ENCODE measurements at places on chromosomes 12 and 14.

GRCh38 chr14:63922696-63923421 is 70.1 kb downstream of the SYNE2 start:
- DNase-seq: peak; percentile 98

GRCh38 chr14:69475194-69475818 is 9.2 kb upstream of the PLEKHD1 start:
- peak; percentile 5 for DNase-seq

GRCh38 chr14:22547948-22548750 is 40.9 kb downstream of the DAD1 start:
- DNase-seq: no peak

DNA sequence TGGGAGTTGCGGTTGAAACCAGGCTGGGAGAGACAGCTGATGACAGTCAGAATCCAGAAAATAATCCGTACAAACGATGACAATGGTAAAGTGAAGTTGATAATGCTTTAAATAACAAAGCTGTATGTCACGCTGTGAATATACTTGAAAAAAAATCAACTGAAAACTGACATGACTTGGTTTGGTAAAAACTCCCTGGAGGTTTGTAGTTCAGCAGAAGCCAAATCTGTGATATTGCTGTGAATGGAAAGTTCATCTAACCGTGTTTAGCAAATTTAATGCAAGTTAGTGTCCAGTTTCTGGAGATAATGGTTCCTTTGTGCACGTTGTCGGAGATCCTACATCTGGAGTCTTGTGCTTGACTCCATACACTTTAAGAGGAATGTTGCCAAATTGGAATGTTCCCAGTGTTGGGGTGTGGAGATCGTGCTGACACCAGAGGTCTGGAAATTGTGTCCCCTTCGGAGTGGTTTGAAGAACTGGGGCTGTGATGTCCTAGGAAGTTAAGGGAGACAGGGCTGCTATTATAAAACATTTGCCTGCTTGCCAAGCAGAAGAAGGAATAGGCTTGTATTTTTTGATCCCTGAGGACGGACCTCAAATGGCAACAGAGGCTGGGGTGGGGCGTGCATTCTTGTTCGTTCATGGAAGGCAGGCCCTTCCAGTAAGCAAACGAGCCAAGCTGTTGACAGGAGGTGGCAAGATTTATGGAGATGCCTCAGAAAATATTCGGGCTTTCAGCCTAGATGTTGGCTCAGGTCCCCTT is 30.6 kb downstream of the PPFIBP1 start:
- DNase-seq: no peak

DNA sequence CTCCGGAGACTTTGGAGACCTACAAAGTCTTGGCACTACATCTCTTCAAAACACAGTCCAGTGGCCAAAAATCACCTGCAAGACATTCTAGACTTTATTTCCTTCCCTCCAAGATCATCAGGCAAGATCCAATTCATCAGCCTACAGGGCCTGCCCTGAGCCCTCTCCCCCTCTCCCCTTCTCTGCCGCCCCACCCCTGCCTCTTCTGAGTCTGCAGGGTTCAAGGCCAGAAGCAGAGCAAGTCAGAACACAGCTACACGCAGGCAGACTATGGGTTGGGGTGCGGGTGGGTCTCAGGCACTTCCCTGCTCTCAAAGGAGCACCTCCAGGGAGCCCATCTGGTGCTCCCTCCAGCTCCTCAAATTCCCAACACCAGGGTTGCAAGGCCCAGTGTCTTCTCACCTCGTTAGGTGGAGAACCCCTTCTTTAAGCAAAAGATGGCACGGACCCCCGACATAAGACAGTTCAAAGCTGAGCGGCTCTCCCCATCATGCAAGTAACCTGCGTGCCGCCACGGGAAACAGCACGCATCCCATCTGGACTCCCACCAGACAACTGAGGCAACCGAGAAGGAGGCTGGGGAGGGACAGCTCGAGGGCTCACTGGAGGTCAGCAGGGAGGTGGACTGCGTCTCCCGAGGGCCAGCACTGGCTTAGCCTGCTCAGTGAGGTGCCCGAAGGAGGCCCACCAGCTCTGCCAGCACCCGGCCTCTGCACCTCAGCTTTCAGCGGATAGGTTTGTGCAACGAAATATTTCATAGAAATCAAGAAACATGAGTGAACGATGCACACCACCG is 5.6 kb upstream of the INF2 start:
- DNase-seq: no peak

- peak; percentile 65 for DNase-seq
These were observed 4.7 kb upstream of the GPR84 start for GRCh38 chr12:54368709-54369596.

DNA sequence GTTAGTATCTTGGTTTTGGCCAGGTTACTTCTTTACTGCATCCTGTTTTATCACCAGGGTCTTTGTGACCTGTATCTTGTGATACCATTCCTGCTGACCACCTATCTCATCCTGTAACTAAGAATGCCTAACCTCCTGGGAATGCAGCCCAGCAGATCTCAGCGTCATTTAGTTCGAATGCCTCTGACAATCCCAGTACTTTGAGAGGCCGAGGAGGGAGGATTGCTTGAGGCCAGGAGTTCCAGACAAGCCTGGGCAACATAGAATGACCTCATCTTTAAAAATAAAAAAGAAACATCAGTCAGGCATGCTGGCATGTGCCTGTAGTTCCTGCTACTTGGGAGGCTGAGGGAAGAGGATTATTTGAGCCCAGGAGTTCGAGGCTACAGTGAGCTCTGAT is 206.5 kb downstream of the SUDS3 start:
- no peak for DNase-seq

DNA sequence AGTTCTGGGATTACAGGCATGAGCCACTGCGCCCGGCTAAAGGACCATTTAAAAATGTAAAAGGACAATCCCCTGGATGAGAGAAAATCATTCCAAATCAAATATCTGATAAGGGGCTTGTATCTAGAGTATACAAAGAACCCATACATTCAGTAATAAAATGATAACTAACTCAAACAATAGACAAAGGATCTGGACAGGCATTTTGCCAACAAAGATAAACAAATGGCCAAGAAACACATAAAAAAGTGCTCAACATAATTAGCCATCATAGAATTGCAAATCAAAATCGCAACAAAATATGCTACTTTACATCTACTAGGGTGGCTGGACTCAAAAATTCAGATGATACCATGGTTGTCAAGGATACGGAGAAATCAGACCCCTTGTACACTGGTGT is 8.5 kb upstream of the BICD1 start:
- no peak for DNase-seq

DNA sequence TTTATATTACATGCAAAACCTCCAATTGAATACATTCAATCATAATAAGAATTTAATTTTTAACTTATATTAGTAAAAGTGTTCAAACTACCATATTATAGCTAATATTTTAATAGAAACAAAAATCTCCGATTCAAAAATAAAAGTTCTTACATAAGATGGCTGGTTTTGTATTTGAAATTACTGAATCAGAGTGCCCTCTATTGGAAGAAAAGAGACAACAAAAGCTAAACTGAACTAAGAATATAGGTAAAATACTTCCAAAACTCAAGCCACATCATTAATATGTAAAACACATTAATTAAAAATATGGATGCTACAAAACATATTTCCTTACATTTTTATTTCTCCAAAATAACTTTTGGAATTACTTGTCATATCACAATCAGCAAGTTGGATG is 120.3 kb downstream of the GARIN6 start:
- DNase-seq: peak; percentile 5

DNA sequence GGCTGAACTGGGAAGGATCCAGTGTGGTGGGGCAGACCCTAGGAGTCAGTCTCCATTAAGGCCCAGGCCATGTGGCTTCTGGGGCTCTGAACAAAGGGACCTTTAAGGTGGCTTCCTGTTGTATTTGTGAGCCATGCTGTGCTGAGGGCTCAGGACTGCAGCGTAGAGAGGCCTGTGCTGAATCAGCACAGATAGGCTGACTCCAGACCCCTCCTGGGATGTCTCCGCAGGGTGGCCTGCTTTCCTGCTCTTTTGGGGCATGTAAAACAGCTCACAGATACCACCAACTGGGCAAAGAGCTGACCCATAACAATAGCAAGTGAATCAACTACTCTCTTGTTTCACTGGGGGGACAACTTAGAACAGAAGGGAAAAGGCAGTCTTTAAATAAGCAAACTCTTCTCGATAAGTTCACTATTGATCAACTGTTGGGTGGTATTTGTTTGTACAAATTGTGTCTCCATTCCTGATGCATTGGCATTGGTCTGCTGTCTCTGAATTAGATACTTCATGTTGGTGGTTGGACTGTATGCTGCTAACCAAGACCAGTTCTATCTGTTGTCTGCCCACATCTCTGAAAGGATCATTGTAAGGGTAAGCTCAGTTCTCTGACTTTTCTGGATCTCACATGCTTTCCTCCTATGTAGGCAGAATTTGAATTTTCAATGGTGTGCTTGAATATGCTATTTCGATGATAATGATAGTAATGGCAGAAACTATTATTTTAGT is 71.8 kb downstream of the MYRFL start:
- no peak for DNase-seq

- DNase-seq: no peak
These were observed 19.1 kb downstream of the MARK3 start for GRCh38 chr14:103404032-103404918.

GRCh38 chr12:3897371-3897971 is 24.3 kb upstream of the PARP11 start:
- DNase-seq: no peak
